Activated CD4-positive, alpha-beta T cell treated with anti-CD3 and anti-CD28 coated beads for 48 hours (primary cell): ENCODE measurements at places on chromosomes 2 and 18.

DNA sequence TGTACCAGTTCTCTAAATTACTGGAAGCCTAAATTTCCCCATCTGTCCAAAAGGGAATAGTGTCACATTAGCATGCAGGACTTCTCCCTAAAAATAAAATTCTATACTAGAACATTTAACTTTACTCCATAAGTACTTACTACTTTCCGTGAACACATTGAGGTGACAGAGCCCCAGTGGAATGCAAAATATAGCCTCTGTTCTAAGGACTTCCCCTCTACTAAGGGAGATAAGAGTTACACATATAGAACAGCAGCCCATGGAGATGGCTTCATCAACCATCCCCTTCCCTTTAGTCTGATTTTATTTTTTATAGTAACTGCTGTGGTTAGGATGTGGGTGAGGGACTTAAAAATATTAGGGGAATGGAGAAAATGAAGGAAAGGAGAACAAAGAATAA is 68.9 kb upstream of the STPG4 start:
- DNase-seq = no peak

DNA sequence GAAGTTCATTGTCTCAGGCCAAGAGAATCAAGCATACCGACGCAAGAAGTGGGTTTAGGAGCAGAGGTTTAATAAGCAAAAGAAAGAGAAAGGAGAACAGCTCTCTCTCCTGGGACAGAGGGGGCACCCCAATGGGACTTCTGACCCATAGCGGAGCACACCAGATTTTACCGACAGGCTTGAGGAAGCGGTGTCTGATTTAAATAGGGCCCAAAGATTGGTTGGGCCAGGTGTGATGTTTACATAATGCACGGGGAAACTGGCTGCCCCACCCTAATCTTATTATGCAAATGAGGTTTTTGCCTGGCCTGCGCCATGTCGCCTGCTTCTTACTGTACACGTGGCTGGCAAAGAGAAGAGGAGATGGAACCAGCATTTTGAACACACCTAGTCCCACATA is 106.2 kb downstream of the MREG start:
- DNase-seq = no peak

- DNase-seq = no peak
Observed at GRCh38 chr2:74416778-74417177, 4.6 kb downstream of the C2orf81 start.

GRCh38 chr2:26840937-26841610 is 6.9 kb upstream of the DPYSL5 start:
- no peak for DNase-seq

DNA sequence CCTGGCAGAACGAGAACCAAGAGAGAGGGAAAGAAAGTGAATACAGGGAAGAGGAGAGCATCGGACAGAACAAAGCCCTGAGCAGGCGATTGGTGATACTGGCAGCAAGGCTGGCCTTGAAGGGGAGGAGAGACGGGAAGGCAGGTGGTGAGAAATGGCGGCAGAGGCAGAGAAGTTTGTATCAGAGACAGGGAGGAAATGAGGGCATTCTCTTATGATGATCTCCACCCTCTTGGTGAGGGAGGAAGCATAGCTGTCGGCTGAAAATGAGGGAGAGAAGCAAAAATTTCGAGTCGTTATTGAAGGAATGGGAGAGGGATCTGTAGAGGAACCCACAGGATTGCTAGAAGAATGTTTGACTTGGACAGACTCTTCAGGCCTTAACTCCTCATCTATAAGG is 80.6 kb downstream of the CLIP4 start:
- DNase-seq = no peak

DNA sequence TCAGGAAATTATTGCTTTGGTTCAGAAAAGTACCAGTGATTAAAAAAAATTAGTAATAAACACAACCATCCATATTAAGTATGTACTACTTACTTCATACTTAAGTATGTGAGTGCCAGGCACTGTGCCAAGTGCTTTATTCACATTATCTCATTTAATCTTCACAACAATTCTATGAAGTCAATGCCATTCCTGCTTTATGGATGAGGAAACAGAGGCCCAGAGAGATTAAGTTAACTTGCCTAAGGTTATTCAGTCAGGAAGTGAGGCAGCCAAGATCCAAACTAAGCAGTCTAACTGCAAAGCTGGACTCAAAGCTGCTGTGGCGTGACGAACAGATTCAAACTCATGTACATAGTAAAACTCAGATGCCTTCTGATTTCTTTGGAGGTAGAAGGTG is 22.3 kb downstream of the DTNB start:
- no peak for DNase-seq

- DNase-seq = no peak
Observed at GRCh38 chr2:235621736-235622135, 127.9 kb downstream of the AGAP1 start.

GRCh38 chr2:25021791-25022362 is 20.0 kb upstream of the EFR3B start:
- DNase-seq = no peak

- DNase-seq = no peak
Observed at GRCh38 chr18:77004555-77005380, 127.8 kb downstream of the MBP start.

GRCh38 chr2:181904022-181904632 is 12.6 kb downstream of the ITPRID2 start:
- no peak for DNase-seq

- no peak for DNase-seq
Observed at GRCh38 chr2:1588051-1588977, 156.0 kb downstream of the PXDN start.

DNA sequence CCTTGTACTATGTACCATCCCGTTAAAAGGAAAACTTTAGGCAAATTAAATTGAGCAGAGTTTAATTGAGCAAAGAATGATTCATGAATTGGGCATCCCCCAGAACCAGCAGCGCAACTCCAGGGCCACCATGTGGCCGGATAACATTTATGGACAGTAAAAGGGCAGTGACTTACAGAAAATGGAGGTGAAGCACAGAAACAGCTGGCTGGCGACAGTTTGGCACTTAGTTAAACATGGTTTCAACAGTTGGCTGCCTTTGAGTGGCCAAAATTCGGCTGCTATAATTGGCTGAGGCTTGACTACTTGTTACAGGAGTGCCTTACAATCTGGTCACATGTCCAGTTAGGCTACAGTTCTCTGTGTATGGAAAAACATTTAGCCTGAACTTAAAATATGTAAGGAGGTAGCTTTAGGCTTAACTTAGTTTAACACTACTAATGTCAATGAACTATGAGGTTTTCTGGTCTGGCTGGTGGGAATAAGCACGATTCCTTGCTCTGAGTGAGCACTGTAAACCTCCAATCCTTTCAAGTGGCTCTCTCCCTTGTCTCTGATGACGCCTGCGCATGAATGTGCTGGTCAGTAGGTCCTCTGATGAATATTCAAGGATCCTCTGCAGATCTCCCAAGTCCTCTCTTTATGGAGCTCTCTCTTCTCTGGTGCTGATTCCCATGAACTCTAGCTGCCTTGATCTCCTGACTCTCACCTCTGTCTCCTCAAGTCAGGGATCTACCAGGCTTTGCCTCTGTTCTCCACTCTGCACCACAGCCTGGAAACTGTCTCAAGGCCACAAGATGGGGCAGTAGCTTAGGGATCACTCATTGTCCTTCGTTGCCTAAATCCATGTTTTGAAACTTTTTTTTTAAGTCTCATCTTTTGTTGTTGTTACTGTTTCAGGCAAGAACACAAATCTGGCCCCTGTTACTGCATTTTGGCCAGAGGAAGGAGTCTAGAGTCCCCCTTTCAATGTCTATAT is 24.4 kb upstream of the RAB31 start:
- DNase-seq = no peak

DNA sequence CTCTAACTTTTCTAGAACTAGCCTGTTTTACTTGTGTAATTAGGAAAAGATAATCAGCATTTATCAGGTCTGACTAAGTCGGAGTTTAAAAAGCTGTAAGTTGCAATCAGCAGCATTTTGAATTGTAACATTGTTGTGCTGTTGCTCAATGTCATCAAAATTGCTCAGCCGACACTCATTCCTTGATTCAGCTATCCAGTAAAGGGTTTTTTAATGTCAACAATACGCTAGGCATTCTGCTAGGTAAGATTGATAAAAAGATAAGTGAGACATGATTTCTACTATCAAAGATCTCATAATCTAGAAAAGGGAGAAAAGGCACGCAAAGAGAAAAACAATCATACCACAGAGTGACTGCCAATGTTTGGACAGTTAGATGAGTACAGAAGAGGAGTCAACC is 327.1 kb upstream of the CDH2 start:
- no peak for DNase-seq

GRCh38 chr18:76979111-76979751 is 153.4 kb downstream of the MBP start:
- no peak for DNase-seq

GRCh38 chr2:223837287-223838061 is at the start of gene AP1S3:
Gene AP1S3, minus strand, starts transcription at chr2:223837582. Its CDS starts 132 bp downstream, at chr2:223837450.
- DNase-seq = peak; percentile 82

GRCh38 chr18:53800171-53800570 is 424.3 kb downstream of the MBD2 start:
- no peak for DNase-seq

DNA sequence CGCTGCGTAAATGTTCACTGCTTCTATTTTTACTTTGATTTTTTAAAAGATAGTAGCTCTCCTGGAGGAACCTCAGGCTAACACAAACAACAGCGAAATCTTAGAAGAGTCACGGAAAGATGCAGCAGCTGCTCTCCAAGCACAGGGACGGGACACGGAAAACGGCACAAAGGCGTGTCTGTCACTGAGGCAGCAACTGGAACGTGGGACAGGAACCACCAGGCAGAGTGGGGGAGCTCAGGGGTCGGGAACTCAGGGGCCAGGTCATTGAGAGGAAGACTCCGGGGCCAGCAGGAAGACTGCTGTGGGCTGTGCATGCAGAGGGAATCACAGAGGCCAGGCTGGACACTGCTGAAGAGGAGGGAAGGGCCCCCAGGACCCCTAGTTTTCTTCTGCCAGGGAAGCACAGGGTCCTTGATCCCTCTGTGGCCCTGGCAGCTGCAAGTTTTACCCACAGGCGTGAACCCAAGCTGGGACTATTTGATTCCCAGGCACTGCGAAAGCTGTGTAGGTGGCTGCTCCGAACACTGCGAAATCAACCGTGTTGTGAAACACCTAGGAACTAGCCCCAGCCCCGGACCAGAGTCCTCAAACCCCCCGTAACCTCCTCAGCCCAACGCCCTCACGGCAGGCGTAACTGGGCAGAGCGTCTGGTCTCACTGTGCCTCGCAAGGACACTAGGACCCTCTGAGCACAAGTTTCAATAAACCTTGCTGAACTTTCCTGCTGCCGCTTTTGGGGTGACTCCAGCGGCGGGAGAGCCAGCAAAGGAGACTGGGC is 263.0 kb downstream of the EIPR1 start:
- no peak for DNase-seq

DNA sequence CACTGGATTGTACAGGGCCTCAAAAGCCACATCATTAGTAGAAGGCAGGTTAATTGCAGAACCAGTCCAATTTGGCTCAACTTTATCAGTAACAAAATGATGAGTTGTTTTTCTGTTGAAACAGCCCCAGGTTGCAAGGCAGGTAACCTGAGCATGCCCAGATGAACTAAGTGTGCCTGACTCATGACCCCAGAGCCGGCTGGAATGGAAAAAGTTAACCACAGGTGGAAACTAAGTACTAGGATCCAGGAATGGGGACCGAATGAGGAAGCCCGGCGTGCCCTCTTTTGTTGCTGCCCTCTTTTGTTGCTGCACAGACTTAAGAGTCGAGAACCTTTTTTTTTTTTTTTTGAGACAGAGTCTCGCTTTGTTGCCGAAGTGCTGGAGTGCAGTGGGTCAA is 79.5 kb upstream of the YWHAQ start:
- peak; percentile 63 for DNase-seq

- DNase-seq = peak; percentile 15
Observed at GRCh38 chr2:159290289-159290907, 3.9 kb upstream of the WDSUB1 start.

GRCh38 chr18:44740000-44740399 is 59.3 kb downstream of the SETBP1 start:
- DNase-seq = no peak

- DNase-seq = no peak
Observed at GRCh38 chr2:177010146-177010545, 202.4 kb upstream of the HNRNPA3 start.

DNA sequence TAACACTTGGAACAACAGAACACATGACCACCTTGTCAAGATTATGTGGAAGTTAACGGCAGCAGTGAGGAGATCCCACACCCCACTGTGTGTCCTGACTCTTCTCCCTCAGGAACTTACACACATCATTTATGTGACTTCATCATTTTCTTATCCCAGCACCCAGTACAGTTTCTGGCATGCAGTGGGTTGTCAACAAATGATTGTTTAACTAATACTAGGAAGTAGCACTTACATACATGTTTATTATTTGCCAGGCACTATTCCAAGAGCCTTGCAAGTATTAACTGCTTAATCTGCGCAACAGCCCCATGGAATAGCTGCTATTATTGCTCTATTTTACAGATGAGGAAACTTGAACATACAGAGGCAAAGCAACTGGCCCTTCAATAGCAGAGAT is 391.5 kb downstream of the TXNL1 start:
- DNase-seq = no peak

GRCh38 chr18:2656981-2657512 is 1.5 kb downstream of the SMCHD1 start:
- no peak for DNase-seq

GRCh38 chr2:45889620-45890370 is 238.3 kb downstream of the PRKCE start:
- no peak for DNase-seq

GRCh38 chr2:7683196-7683595 is 766.0 kb downstream of the RNF144A start:
- no peak for DNase-seq

GRCh38 chr2:65453916-65454315 is 21.5 kb upstream of the SPRED2 start:
- no peak for DNase-seq

GRCh38 chr2:84807063-84807485 is 73.8 kb downstream of the TRABD2A start:
- no peak for DNase-seq

DNA sequence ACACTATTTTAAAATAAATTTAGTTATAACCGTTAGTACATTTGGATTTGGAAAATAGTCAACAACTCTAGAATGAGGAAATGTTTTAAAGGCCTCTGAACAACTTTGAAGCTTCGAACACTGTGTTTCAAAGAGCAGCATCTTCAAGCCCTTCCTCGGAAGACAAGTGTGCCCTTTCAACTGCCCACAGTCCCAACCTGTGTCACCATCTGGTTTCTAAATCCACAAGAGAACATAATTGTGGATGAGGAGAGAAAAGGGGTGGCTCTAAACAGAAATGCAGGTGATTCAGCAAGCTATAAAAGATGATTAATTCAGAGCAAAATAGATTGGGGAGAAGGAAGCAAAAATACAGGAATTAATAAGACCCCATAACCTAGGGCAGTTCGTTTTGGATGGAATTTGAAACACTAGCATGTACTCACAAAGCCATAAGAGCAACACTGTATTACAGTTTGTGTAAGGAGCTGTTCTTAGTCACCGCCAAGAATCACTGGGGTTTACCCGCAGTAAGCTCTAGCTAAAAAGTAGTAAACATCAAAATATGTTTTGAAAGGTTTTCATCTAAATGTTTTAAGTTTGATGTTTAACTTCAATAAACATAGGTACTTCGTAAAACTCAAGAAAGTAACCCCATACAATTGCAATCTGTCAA is 160.7 kb downstream of the EIPR1 start:
- DNase-seq = no peak

GRCh38 chr18:12520442-12520992 is 112.8 kb downstream of the PRELID3A start:
- DNase-seq = no peak

GRCh38 chr18:77049938-77050337 is 82.6 kb downstream of the MBP start:
- DNase-seq = no peak
